ENCODE measurements at places on chromosomes 3 and 15. TPM values are rescaled to one million over a fixed set of nuclear protein-coding genes. Genes with fewer than 3 reads are reported as not detected.

DNA sequence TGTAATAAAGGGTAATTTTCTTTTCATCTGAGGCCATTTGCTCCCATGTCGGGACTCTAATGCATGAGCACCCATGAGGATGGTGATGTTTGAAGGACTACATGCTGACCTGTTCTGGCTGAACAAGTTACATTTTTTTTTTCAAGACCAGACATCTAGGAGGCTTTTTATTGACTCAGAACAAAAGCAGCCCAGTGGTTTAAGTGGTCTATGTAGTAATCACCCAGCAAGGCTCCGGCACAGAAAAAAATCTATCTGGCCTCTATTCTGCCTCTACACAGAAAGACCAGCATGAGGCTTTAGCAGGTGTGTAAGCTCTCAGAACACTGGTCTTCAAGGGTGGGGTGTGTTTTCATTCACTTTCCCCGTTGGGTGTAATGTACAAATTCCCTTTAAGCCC lies 95.1 kb upstream of the ZBED2 start:
- no peaks in the 10 kb centered on the region for H3K36me3 ChIP-seq
- H3K4me1 ChIP-seq, result no peaks in the 10 kb centered on the region
- DNase-seq, result no peak
- no peaks in the 10 kb centered on the region for H3K27me3 ChIP-seq

GRCh38 chr3:188268336-188268735 lies 114.4 kb downstream of the LPP start:
- no peak overlapping the region for H3K4me3 ChIP-seq
- H3K27me3 ChIP-seq, result no peaks in the 10 kb centered on the region
- no peaks in the 10 kb centered on the region for H3K36me3 ChIP-seq
- peak overlapping the region; percentile 92 for H3K27ac ChIP-seq
- no peak for DNase-seq

DNA sequence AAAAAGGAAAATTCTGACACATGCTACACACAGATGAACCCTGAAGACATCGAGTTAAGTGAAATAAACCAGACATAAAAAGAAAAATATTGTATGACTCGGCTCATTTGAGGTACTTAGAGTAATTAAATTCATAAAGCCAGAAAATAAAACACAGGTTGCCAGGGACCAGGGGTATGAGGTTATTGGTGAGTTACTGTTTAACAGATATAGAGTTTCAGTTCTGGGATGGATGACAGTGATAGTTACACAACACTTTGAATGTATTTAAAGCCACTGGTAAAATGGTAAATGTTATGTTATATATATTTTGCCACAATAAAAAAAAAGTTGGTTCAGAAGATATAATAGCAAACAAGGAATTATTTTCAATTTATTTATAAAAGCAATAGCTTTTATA lies 436.1 kb upstream of the WNT5A start:
- no peak overlapping the region for H3K27ac ChIP-seq
- no peaks in the 10 kb centered on the region for H3K27me3 ChIP-seq
- DNase-seq, result no peak
- H3K36me3 ChIP-seq, result no peaks in the 10 kb centered on the region

DNA sequence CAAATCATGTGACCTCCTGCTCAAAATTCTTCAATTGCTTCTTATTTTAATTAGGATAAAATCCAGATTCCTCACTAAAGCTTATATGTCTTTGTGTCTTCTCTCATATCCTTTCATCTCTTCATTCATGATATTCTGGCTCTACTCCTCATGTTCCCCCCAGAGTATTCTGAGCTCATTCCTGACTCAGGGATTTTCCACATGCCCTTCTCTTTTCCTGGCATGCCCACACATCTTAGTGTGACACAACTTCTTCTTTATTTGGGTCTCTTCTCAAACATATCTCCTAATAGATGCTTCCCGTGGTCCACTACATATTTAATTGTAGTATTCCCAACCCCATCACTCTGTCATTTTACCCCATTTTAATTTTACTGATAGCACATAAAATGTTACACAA lies 15.2 kb upstream of the MBNL1 start:
- no peaks in the 10 kb centered on the region for H3K36me3 ChIP-seq
- H3K27me3 ChIP-seq, result no peaks in the 10 kb centered on the region
- H3K27ac ChIP-seq, result no peak overlapping the region
- no peak for DNase-seq
- no peak overlapping the region for H3K4me3 ChIP-seq
- peaks cover 19% of the 10 kb centered on the region for H3K4me1 ChIP-seq

DNA sequence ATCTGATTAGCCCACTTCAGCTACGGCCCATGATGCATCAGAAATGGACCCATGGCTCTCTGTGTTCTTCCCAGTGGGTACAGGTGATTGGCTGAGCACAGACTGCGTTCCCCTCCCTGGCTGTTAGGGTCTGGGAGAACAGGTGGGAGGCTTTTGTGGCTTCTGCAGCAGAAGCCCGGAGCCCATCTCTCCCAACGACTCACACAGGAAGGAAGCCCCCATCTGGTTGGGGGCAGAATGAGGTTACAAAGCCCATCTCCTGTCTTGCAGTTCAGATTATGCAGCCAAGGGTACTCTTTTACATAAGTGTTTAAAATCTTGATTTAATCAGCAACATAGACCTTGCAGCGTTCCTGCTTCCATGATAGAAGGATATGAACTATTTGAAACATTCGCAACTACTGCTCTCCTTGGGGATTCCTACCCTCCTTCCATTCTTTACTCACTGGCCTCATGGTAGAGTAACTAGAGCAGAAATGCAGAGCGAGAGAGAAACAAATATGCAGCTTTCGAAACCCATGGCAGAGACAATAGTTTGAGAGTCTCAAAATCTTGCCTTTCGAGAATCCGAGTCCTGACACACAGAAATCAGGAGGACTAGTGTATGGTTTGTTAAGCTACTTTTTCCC lies 291.3 kb downstream of the TLE3 start:
- H3K4me3 ChIP-seq, result no peak overlapping the region
- no peaks in the 10 kb centered on the region for H3K36me3 ChIP-seq
- DNase-seq, result no peak
- no peak overlapping the region for H3K27ac ChIP-seq

DNA sequence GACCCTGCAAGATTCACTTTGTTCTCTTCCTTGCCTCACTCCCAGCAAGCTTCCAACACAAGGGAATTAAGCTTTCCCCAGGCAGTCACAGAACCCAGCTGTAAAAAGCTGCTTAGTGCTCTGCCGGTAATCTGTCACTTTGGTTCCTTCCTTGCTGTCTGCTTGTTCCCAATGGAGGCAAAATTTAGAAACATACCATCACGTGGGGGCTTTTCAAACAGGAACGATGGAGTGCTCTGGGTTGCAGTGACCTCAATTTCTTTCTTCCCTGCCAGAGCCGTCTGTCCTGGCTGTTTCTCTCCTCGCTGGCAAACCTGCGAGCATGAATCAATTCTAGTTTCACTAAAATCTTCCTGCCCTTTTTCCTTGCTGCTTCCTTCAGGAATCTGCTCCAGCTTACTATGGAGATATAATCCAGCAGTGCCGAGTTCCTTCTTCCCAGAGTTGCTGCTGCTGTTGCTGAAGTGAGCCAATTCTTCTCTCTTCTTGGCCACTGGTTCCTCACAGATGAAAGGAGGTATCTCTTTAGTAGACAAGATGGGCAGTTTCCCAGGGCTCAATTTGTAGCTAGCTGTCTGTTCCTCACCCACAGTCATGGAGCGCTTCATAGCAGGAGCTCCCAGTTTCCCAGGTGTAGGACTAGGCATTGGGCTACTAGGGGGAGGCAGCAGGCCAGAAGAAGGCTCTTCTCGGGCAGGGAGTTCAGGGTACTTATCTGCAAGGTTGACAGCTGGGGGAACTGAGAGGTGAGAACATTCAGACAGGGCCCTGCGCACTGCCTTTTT lies 88.1 kb downstream of the DHX30 start:
- no peak overlapping the region for H3K4me3 ChIP-seq
- H3K36me3 ChIP-seq, result no peaks in the 10 kb centered on the region
- DNase-seq, result no peak
- H3K27me3 ChIP-seq, result no peaks in the 10 kb centered on the region

DNA sequence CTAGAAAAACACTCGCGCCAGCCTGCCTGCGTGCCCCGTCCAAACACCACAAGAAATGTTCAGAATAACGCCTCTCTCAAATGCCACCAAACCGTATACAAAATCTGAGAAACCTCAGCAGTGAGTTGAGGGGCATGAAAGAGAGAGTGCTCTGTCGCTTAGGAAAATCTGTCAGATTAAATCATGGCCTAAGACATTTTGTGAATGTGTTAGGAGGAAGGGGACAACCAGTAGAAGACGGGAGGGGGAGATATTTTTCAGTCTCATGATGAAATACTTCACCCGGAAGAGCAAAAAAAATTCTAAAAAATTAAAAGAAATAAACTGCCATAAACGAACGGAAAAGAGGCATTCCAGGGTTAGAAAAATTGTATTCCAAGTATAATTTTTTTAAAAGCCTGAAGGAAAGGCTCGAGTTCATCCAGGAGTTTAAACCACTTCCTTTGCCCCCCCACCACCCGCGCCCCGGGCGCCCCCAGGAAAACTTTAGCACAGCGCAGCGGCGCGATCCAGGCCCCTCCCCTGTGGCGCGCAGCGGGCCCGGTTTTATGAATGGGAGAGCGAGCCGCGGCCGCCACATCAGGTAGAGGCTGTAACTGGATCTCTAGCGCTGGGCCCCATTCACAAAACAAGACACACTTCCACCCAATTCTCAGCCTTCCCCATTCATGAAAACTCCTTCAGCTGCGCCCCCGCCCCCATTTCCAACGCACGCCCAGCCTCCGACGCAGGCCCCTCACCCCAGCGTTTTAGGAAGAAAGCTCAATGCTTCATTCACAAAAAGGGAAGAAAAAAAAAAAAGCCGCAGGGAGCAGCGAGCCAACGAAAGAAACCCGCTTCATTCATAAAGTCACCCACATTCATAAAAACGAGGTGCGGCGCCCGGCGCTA lies 1.4 kb downstream of the ETV5 start:
- no peak for DNase-seq
- H3K27ac ChIP-seq, result peak overlapping the region; percentile 81
- H3K4me1 ChIP-seq, result peaks cover 44% of the 10 kb centered on the region
- no peaks in the 10 kb centered on the region for H3K36me3 ChIP-seq

DNA sequence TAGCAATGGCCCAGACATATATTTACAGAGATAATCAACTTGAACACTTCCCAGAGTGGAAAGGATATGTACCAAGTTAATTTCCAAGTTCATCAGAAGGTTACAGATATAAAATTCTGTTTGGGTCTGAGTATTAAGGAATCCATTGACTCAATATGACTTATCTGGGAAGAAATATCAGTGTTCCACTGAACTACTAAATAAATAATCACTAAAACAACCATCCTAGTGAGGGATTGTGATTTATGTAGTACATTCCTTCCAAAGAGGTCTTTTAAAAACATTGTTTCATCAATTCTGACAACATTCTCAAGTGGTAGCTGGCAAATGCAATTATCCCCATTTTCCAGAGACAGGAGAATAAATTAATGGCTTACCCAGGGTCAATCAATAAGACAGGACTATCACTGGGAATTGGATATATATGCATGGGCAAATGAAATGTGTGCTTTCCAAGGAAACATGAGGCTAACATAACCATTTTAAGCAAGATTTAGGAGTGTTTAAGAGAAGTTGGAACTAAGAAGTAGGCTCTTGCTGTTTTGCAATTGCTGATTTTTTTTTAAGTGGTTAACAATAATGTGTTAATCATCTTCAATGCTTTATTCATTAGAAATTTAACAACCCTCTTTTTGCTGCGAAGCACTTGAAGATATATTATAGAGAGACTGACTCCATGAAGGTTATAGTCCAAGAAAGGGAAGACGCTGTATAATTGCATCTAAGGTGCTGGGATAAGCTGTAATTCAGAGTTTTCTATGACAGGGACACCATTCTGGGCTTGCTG lies 37.9 kb downstream of the SLC9A9 start:
- H3K27ac ChIP-seq, result peak overlapping the region; percentile 10
- no peak for DNase-seq
- H3K27me3 ChIP-seq, result no peaks in the 10 kb centered on the region

Gene IQCF5
- not detected for total RNA-seq

Gene GPR62
- total RNA-seq, result 0.11 TPM

Data from esophagus muscularis mucosa (tissue), 4 donors.